ENCODE measurements at places on chromosomes 1 and 21.

- no peak for DNase-seq
Measured at GRCh38 chr1:51288578-51288977, 41.8 kb downstream of the TTC39A start.

DNA sequence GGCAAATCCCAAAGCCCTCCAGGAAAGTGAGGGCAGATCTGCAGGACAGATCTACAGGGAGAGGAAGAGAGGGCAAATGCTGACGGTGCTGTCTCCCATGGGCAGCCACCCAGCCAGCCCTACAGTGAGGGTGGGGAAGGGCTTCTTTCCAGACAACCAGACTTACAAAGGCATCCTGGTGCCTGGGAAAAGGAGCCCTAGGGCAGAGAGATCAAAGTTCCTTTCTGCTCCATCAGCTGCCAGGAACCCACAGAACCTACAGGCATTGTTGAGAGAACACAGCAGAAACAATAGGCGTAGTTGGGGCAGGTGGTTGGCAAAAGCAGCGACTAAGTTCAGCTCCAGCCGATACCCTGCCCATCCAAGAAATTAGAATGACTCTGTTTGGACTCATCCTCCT lies 332.4 kb downstream of the KCNH1 start:
- DNase-seq: no peak

- no peak for DNase-seq
Measured at GRCh38 chr1:202192770-202193613, 607 bp upstream of the LGR6 start.

DNA sequence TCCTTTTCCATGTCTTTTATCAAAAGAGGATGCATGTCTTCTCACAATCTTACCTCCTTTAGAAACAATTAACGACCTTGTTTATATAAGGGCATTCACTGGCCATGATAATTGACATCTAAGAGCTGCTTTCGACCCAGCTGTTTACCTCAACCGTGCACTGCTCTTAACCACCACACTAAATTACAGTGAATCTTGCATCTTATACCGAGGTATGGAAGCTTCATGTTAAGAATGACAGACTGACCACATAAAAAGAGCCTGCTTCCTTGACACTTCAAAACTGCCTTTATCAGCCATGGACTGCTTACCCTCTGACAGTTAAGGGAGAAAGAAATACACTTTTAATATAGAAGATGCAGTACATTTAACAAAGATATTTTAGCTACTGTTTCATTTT lies 301.7 kb upstream of the LYPLAL1 start:
- no peak for DNase-seq

DNA sequence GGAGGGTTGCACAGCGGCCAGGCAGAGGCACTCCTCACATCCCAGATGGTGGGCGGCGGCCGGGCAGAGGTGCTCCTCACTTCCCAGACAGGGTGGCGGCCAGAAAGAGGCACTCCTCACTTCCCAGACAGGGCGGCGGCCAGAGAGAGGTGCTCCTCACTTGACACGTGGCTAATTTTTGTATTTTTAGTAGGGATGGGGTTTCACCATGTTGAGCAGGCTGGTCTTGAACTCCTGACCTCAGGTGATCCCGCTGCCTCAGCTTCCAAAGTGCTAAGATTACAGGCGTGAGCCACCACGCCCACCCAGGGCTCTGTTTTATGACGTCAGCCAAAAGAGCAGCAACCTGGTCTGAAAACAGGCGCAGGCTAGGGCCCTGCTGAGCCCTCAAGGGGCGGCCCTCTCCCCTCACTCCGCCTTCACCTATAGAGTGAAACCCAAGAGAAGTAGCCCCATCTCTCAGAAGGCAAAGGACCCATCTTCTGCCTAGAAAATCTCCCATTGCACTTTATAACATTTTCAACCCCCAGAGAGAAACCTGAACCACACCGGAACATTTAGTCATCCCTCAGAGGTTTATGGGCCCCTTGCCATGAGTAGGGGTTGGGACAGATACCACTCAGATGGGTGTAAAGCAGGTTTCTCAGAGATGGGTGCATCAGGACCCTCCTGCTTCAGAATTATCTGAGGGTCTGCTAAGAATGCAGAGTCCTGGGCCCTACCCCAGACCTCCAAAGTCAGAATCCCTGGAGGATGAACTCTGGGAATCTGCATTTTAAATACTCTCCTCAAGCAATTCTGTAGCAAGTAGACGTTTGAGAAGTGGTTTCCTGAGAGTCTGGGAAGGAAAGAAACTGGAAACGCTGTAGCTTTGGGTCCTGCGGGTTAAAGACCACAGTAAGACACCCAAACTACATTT lies 40.8 kb downstream of the CDK18 start:
- DNase-seq: no peak

- DNase-seq: no peak
Measured at GRCh38 chr1:1051127-1051810, 22.8 kb downstream of the RNF223 start.

- no peak for DNase-seq
Measured at GRCh38 chr1:47351305-47351704, 17.7 kb downstream of the CMPK1 start.

GRCh38 chr1:147612366-147612765 lies 58.0 kb downstream of the ACP6 start:
- DNase-seq: no peak

GRCh38 chr21:45139473-45139872 lies 65.1 kb downstream of the ADARB1 start:
- DNase-seq: no peak

DNA sequence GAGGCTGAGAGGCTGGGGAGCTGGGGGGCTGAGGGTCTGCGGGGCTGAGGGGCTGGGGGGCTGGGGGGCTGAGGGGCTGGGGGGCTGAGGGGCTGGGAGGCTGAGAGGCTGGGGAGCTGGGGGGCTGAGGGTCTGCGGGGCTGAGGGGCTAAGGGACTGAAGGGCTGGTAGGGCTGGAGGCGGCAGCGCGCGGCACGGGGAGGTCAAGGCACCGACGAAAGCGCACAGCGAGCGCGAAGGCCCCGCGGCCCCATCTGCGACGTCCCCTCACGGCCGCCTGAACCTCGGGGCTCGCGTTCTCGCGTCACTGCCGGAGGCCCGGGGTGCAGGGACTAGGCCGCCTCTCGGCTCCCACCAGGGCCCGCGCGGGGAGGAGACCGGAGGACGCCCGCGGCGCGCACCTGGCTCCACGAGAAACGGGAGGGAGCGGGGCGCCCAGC lies 356 bp downstream of the INTS11 start:
- DNase-seq: no peak

GRCh38 chr1:45051005-45051772 lies 39.1 kb downstream of the UROD start:
- DNase-seq: no peak

DNA sequence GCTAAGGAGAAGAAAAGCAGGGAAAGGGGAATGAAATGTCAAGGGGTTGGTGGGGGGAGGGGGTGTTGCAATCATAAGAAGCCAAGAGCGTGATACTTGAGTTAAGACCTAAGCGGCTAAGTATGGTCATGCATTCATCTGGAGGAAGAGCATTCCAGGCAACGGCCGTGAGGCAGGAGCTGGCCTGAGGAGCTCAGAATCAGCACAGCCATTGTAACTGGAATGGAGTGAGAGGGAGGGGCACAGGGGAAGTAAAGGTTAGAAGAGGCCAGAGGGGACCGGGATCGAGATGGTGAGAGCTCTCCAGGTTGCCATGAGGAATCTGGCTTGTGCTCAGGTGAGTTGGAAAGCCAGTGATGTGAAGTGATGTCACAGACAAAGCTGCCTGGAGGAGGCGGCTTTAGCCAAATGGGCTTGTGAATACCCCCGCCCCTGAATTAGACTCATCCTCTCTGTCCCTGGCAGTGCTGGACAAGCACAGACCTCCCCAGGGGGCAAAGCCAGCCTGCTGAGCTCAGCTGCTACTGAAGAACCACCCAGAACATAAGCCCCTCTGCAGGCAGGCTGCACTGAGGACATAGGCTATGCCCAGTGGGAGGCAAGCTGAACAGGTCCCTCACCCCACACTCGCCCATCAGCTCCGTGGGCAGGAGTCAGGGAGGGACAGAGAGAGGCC lies 61.1 kb upstream of the LAPTM5 start:
- no peak for DNase-seq

DNA sequence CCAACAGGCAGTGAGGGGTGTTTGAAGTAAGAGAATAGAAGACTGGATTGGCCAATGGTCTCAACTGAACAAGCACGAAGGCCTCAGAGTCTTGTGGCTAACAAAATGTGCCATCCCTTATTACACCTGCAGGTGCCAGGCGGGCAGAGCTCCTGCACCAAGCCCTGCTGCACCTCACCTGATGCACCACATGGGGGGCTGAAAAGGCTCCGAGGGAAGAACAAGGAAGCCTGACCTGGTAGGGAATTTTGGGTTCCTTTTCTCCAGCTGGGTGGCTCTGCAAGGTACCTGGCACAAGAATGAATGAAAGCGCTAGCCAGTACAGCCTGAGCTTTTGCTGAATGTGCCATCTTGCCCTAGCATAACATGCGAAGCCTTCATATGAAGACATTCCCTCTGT lies 9.7 kb downstream of the HSD3B1 start:
- DNase-seq: no peak

DNA sequence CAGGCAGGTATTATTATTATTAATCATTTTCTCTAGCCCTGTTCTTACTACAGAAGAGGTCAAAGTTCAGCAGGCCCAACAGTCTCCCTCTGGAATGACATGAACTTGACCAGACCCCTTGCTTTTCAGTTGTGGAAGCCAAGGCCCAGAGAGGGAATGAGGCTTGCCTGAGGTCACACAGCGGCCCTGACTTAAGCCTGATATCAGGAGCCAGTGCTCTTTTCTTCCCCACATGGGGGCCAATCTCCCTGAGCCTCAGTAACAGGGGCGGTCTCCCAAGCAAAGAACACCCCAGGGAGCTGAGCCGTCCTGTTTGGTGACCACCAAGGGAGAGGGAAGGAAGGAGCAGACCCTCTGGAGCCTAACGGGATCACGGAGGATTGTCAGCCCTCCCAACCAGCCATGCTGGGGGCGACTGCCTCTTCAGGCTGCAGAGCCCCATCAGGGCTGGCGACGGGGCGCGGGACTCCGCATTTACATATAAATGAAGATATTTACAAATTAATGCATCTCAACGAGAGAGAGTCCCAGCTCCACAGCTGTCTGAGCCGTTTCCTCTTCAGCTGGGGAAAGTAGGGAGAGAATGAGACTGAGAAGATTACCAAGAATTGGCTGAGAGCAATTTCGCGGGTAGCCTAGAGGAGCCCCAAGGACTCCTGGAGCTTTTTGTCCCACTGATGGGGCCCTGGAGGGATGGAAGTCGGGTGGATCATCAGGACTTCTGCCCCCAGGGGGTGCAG lies 186.1 kb upstream of the KLHDC7A start:
- no peak for DNase-seq

DNA sequence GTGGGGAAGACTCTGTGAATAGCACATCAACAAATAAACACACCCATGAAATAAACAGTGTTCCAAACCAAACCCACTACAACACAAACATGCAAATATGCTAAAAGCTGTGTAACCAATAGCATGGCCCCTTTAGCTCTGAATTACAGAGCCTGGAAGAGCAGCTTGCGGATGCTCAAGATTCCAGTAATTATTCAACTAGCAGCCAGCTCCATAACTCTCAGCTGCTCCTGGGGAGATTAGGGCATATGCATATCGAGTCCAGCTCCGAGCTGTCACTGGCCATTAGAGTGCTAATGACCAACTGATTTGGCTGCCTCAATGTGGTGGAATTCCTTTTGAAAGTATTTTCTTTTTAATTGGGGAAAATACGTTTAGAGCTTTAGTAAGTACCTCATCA lies 207.1 kb downstream of the HHAT start:
- no peak for DNase-seq

- DNase-seq: no peak
Measured at GRCh38 chr1:1160281-1160930, 13.3 kb upstream of the TTLL10 start.

GRCh38 chr21:42799948-42800347 lies 79.4 kb downstream of the WDR4 start:
- DNase-seq: no peak

DNA sequence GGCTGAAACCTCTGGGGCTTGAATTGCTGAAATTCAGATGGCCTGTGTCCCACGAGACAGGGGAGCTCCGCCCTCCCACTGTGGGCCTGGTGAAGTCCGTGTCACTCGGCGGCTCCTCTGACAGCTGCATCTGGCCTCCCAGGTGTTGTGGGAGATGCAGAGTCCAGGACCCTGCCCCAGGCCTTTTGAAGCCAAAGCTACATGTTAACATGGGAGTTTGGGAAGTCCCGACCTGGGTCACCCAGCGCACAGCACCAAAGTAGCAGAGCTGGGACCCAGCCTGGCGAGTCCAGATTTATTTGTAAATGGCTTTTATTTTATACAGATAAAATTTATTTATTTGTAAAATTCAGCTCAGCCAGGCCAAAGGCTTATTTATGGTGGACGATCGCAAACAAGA lies 28.9 kb downstream of the SLC37A1 start:
- DNase-seq: no peak

DNA sequence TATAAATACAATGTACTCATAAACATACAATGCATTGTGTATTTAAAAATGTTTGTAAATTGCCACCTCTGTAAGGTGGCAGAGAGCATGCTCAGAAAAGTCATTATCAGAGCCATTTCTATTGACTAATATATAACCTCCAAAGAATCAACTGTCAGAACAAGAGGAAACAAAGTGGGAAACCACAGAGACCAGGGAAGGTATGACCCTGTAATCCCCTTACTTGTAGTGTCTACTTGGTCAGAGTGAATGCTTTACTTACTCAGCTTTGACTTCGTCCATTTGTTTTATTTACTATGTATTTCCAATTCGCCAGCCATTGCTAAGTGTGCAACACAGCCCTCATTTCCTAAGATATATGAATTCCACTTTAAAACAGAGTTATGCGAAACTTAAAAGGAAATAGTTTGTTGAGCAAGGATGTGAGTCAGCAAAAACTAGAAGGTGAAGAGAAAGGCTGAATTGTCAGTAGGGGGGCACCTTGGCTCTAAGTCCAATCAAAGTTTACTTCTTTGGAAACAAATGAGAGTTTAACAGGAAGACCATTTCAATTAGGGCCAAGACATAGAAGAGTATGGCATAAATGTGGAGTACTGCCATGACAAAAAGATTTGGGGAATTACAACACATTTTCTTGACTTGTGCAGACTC lies 671.7 kb upstream of the PTBP2 start:
- DNase-seq: no peak

GRCh38 chr1:66787641-66788040 lies 13.4 kb downstream of the INSL5 start:
- DNase-seq: no peak

DNA sequence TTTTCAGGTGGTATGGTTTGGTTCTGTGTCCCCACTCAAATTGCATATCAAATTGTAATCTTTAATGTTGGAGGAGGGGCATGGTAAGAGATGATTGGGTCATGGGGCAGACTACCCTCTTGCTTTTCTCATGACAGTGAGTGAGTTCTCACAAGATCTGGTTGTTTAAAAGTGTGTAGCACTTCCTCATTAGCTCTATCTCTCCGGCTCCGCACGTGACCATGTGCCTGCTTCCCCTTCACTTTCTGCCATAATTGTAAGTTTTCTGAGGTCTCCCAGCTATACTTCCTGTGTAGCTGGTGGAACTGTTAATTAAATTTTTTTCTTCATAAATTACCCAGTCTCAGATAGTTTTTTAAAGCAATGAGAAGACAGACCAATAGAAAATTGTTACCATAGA lies 843.2 kb downstream of the AMY1C start:
- no peak for DNase-seq

- no peak for DNase-seq
Measured at GRCh38 chr1:165316153-165316772, 40.3 kb downstream of the LMX1A start.

- DNase-seq: no peak
Measured at GRCh38 chr1:9289711-9290485, 2.8 kb upstream of the SPSB1 start.

Data from HS-27A (cell line).